ENCODE measurements at places on chromosomes 7 and 10.
A peak's percentile ranks its signal among the peaks of the same experiment; 100 is the strongest.

GRCh38 chr7:9709216-9709615 is 1264.5 kb upstream of the PHF14 start:
- DNase-seq = no peak

DNA sequence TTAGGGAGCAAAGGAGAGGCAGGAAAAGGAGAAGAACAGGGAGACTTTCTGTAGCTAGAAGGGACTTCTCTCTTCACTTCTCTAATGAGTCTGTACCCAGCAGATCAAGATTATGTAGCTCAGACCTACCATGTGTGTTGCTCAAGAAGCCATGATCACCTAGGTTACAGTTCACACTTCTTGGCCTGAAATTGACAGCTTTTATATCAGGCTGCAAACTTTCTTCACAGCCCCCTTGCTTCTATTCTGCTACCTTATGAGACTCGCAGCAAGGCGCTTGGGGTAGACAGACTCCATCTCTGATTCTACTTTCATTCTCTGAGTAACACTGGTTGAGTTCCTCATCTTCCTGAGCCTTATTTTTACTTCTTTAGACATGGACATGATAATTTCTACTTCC is 19.6 kb upstream of the GIMAP2 start:
- no peak for DNase-seq

- no peak for DNase-seq
Measured at GRCh38 chr10:117351996-117352395, 23.2 kb downstream of the PDZD8 start.

GRCh38 chr7:79734181-79734580 is 280.7 kb upstream of the MAGI2 start:
- no peak for DNase-seq

- no peak for DNase-seq
Measured at GRCh38 chr7:12158334-12159060, 52.6 kb upstream of the TMEM106B start.

GRCh38 chr7:98196706-98197605 is 14.3 kb upstream of the BHLHA15 start:
- DNase-seq = no peak

GRCh38 chr7:156725073-156725472 is 84.5 kb downstream of the RNF32 start:
- no peak for DNase-seq

DNA sequence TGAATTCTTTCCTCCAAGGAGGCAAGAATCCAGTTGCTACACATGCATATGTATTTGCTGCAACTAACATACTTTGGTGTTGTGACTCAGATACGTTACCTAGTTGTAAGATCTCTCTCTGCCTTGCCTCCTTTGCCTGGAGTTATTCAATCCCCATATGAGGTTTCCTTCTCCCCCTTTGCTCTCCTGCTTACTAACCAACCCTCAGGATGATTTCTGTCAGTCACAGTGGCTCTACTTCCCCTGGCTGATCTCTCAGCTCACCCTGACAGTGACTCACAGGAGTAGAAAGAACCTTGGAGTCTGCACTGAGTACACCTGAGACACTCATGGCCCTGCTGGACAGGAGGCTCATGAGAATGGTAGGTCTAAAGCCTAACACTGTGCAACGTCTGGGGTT is 92.0 kb downstream of the TMEM106B start:
- DNase-seq = no peak

- DNase-seq = no peak
Measured at GRCh38 chr10:17316488-17317170, 88.6 kb downstream of the VIM start.

DNA sequence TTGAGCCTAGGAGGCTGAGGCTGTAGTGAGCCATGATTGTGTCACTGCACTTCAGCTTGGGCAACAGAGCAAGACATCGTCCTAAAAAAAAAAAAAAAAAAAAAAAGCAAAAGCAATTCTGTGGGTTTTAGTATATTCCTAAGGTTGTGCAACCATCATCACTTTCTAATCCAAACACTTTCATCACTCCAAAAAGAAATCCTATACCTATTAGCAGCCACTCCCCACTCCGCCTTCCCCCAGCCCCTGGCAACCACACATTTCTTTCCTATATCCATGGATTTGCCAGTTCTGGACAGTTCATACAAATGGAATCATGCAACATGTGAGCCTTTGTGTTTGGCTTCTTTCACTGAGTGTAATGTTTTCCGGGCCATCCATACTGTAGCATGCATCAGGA is 20.4 kb downstream of the ZAN start:
- DNase-seq = no peak

GRCh38 chr10:31554556-31554955 is 235.5 kb downstream of the ZEB1 start:
- DNase-seq = no peak

- DNase-seq = no peak
Measured at GRCh38 chr10:103917302-103918052, 507 bp downstream of the STN1 start.

DNA sequence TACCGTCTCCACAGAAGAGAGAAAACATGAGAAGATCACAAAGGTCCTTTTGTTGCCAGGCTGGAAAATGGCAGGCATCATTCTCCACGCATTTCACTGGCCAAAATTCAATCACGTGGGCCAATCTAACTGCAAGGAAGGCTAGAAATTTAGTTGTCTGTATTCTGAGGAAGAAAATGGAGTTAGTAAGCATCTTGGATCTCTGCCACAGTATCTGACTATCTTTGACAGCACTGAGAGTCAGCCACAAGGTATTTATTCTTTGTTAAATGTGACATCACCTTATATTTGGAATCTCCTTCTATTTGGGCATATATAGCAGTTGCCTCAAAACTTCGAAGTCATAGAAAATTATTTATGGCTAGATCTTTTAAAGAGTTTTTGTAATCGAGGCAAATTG is 213.9 kb downstream of the NSUN6 start:
- DNase-seq = no peak

DNA sequence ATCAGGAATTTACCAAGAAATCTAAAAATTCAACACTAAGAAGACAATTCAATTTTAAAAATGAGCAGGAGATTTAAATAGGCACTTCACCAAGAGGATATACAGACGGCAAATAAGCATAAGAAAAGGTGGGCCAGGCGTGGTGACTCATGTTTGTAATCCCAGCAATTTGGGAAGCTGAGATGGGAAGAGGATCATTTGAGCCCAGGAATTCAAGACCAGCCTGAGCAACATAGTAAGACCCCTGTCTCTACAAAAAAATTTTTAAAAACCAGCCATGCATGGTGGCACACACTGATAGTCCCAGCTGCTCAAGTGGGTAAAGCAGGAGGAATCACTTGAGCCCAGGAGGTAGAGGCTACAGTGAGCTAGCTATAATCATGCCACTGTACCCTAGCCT is 3.5 kb upstream of the AKR1D1 start:
- DNase-seq = no peak

DNA sequence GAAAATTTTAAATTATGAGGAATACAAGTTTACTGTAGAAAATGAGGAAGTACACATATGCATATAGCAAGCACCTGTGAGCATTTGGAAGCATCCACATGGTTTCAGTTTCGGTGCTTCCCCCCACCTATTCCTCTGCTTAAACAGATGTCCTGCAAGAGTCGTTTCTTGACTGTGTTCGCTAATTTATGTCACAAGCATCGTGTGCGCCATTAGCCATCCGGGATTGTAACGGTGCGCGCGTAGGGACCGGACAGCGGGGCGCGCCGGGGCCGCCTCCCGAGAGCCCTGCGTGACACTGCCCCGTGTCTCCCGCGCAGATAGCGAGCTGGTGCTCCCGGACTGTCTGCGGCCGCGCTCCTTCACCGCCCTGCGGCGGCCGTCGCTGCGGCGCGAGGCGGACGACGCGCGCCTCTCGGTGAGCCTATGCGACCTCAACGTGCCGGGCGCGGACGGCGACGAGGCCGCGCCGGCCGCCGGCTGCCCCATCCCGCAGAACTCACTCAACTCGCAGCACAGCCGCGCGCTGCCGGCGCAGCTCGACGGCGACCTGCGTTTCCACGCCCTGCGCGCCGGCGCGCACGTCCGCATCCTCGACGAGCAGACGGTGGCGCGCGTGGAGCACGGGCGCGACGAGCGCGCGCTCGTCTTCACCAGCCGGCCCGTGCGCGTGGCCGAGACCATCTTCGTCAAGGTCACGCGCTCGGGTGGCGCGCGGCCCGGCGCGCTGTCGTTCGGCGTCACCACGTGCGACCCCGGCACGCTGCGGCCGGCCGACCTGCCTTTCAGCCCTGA is 90.9 kb downstream of the NEURL1 start:
- peak; percentile 57 for DNase-seq

DNA sequence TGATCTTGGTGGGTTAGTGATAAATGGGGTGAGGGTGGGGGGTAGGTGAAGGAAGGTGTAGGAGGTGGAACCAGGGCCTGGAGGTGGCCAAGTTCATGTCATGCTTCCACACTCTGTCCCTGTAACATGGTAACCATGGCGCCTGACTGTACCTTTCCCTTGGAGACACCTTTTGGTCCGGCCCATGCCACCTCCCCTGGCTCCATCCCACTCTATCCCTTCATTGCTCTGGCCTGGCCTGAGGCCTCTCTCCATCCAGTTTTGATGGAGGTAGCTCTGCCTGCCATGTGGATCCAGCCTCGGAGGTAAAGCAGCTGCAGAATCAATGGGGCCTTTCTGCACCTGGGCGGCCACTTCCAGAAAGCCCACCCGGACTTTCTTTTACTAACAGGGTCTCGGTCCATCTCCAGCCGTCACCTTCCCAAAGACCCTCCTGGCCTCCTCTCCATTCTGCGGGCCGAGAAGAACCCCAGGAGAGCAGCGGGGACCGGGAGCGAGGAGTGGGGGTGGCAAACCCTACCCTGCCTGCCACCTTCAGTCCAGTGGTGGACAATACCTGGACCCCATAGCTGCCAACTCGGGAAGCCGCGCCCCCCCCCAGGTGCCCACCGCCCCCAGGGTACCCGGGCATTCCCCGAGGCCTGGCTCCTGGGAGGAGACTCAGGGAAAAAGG is 504 bp upstream of the TRRAP start:
- DNase-seq = no peak

DNA sequence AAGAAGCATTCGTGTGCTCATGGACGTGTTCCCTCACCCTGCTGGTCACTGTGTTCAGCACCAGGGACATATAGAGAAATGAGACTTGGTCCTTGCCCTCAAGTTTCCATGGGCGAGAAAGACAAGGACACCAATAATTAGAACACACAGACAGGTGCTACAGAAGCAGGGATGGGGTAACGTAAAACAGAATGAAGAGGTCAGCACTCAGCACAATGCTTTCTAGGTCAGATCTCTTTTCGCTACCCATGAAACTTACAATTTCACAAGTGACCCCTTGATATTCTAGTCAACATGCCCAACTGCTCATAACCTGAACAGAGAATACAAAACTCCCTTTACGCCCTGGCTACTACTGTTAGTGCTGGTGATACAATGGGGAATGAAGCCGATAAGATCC is 6.0 kb upstream of the ANK3 start:
- no peak for DNase-seq

- DNase-seq = no peak
Measured at GRCh38 chr10:7119325-7120015, 291.4 kb downstream of the SFMBT2 start.

DNA sequence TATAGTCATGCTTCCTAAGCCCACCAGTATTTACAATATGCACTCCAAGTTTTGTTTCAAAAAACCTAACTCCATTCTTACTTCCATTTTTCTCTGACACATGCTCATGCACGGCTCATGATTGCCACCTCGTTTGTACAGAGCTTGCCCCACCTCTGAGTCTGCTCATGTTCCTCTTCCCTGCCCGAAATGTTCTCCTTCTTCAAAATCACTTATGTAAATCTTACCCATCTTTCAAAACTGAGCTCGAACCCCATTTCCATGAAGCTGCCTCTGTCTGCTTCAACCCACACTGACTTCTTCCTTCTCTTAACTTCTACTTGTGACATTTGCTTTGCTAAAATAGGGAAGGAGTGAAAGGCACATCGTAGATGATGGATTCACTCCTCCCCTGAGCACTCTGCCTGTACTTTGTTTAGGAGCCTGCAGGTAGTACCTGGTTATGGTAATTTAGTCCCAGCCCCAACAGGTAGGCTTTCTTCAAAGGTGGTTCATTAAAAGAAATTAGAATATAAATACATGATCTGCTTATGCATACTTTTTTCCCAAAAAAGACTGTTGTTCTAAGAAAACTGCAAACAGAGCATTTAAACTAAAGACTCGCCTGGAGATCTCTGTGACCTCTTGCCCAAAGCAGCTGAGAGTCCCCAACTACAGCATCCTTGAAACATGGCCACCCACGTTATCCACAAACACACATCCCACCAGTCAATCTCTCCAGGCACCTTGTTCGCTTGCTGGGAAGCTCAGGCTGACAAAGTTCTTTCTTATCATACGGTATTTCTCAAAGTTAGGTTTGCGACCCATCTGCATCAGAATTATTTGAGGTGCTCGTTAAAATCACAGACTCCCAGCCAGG is 172.0 kb downstream of the DGKI start:
- DNase-seq = no peak

DNA sequence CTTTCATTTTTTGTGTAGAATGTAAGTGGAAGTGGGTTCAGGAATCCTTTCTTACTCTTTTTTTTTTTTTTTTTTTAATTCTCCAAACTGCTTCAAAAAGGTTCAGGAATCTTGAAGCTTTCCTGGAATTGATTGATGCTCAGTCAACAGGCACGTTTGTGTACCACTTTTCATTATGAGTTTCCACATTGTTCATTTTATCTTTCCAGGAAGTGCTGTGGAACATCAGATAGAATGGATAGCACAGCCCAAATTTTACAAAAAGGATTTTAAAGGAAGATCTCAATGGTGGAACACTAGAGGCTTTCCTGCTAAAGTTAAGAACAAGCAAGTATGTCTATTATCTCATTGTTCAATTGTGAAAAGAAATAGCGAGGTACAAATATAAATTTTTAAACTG is 1.9 kb upstream of the PPP1R35 start:
- no peak for DNase-seq

DNA sequence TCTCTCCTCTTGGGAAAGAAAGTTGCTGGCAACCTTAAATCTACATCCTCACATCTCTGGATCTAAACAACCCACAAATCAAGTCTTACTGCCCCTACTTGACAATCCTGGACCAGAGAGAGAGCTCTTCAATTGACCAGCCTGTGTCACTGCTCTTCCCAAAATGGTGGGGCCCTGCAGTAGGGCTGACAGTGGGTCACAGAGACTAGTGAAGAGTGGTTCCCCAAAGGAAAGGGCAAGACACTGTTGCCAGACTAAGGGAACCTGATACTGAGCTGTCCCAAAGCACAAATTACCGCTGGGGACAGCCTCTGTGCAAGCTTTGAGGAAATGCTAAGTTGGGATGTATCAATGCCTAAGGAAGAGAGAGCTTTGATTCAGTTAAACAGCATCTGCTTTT is 4.5 kb upstream of the GPRIN2 start:
- DNase-seq = no peak

- no peak for DNase-seq
Measured at GRCh38 chr10:73106301-73106700, 4.0 kb upstream of the NUDT13 start.

DNA sequence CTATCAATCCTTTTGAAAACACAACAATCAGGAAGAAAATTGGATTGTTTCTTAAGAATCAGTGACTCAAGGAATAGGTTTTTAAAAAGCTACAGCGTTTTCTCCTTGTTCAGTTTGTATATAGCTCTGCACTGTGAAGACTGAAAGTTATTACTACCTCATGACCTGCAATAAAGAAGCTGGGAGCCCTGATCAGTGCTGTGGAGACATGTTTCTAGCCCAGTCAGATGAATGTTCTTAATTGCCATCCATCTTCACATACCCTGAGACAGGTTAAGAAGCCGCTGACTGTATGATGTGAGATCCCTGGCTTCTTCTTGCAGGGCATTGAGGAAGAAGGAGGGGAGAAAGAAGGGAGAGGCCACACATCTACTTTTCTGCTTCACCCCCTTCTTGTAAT is 58.0 kb upstream of the VWC2 start:
- no peak for DNase-seq

Data from T-helper 9 cell (primary cell).